ENCODE measurements at places on chromosomes 3 and 15.

- DNase-seq = no peak
Observed at GRCh38 chr3:14016900-14017475, 107.7 kb downstream of the CHCHD4 start.

DNA sequence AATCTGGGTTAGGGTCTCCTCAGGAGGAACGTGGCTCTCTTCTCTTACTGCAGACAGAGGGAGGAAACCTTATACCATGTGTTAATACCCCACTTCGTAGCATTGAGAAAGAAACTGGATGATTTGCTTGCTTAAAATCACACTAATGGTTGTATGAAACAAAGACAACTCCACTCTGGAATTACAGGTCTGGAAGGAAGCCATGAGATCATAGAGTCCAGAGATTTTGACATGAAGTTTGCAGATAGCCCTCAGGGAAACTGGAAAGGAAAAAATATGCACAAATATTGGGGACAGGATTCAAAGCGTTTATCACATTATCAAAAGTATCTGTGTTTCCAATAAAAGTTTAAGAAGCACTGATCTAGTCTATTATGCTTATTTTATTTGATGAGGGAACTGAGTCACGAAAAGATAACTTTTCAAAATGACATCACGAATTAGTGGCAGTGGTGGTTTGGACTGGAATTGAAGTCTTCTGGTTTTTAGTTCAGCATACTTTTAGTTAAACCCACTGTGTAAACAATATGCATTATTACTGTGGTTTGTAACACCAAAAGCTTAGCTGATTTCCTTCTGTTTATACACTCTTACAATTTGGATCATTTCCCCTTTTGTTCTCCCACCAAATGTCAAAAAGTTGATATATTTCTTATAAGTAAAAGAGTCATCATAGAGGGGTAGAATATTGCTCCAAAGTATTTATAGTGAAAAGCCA, 16.8 kb downstream of the FGF7 start:
- no peak for DNase-seq

GRCh38 chr3:147654827-147655226, 245.7 kb downstream of the ZIC1 start:
- DNase-seq = no peak

GRCh38 chr3:22734207-22734606, 468.9 kb upstream of the UBE2E2 start:
- DNase-seq = no peak

- DNase-seq = no peak
Observed at GRCh38 chr3:195693428-195694216, 27.2 kb upstream of the MUC20 start.

GRCh38 chr3:125192190-125193035, 20.1 kb downstream of the SLC12A8 start:
- DNase-seq = no peak

DNA sequence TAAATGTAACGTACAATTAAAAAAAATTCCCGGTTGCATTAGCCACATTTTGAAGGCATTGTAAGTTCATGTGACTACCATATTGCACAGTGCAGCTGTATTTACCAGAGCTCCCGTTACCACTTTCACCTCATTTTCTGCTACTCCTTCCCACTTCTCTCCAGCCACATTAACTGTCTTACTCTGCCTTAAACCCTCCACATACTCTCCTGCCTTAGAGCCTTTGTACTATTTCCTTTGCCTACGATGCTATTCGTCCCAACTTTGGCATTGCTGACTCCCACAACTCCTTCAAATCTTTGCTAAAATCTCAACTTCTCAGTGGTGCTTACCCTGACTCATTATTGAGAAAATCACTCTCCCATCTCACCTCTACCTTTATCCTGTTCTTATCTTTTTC, 115.2 kb downstream of the CADM2 start:
- DNase-seq = no peak

DNA sequence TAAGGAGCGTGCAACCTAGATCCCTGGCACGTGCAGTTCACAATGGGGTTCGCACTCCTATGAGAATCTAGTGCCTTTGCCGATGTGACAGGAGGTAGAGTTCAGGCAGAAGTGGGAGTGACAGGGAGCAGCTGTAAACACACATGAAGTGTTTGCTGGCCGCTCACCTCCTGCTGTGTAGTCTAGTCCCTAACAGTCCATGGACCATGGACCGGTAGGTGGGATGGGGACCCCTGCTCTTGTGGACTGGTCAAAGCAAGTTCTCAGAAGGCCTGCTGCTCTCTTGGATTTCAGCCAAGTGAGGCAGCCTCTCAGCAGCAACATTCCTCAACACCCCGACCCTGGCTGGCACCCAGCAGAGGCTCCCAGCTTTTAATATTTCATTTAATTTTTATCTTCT, 58.2 kb upstream of the SNRPA1 start:
- no peak for DNase-seq

GRCh38 chr3:186182850-186183249, 74.0 kb upstream of the ETV5 start:
- no peak for DNase-seq

- no peak for DNase-seq
Observed at GRCh38 chr3:172140499-172141391, 101.4 kb downstream of the FNDC3B start.

- DNase-seq = no peak
Observed at GRCh38 chr15:89429986-89430385, 66.4 kb downstream of the RHCG start.

DNA sequence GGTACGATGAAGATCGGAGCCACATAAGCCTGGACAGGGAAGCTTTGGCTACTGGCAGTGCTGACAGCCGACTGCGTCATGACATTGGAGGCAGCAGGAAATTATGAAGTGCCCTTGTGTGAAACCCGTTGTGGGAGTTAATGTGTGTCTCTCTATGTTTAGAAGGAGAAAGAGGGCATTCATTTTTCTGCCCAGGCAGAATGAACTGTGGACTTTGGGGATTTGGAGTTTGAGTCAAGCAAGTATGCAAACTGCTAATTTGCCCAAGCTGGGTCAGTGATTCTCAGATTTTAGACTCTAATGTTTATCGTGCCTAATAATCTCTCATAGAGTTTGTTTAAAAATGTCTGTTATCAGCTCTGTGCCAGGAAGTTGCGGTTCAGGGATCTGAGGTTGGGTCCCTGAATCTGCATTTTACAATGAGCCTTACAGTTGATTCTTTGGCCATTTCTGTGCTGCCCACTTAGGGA, 5.6 kb downstream of the CTXND1 start:
- DNase-seq = no peak

DNA sequence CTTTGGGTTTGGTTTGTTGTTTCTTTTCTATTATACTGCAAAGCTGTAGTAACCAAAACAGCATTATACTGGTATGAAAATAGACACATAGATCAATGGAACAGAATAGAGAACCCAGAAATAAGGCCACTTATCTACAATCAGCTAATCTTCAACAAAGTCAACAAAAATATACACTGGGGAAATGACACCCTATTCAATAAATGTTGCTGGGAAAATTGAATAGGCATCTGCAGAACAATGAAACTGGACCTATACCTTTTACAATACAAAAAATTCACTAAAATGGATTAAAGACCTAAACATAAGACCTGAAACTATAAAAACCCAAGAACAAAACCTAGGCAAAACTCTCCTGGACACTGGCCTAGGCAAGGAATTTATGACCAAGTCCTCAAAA, 52.9 kb downstream of the TLNRD1 start:
- no peak for DNase-seq

- DNase-seq = no peak
Observed at GRCh38 chr3:29581311-29581710, 300.4 kb downstream of the RBMS3 start.

DNA sequence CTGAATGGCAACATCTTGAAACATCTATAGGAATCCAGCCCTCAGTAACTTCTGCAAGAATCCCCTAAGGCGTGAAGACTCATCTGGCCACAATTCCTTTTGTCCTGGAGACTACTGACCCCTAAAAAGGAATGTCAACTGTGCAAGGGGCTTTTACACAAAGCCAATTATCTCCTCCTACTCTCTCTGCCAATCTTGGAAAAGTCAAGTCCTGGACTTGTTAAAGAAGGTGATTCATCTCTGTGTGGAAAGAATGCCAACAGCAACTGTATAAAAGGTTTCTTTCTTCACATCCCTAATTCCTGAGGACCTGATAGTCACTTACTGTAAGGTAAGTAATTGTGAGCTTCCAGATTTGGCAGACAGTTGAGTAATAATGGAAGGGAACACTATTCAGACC, 22.3 kb downstream of the THRB start:
- no peak for DNase-seq

DNA sequence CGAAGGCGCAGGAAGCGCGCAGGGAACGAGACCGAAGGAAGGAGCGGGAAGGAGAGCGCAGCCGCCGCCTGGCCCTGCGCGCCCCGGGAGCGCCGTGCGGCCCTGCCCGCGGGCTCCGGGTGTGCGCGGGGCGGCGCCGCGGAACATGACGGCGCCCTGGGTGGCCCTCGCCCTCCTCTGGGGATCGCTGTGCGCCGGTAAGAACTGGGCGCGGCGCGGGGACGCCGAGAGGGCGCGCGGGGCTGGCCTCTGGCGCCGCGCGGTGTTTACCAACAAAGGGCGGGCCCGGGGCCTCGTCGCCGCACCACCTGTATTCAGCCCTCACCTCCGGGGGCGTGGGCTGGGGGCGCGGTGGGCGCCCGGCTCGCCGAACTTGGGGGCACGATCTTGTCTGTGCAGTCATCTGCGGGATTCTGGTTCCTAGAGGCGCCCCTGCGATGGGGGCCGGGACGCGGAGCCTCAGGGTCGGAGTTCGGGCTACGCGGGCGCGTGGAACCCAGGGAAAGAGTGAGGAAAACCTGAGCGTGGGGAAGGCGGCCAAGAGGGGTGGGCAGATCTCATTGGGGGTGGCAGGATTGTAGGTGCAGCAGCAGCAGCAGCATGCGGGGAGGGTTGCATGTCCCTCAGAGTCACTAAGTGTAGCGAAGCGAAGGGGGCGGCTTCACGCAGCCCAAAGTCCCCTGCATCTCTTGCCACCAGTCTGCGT, 641 bp downstream of the ACVR2B start:
- DNase-seq = no peak

DNA sequence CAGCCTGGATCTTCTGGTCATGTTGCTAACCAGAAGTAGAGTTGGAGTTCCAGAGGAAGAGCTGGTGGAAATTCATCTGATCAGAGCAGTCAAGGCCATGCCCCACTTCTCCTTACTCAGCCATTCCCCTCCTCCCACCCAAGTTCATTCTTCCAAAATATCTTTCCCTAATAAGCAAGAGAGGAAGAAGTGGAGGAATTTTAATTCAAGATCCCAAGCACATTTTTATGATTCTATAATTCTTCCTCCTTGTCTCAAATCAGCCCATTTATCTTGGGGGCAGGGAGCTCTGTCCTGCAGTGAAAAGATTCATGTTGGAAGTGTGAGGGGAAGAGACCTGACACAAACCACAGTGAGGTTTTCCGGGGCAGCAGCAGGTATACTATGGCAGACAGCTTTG, 85.0 kb upstream of the GALNT15 start:
- no peak for DNase-seq

GRCh38 chr3:43786102-43786501, 95.4 kb downstream of the ABHD5 start:
- no peak for DNase-seq

GRCh38 chr3:20125897-20126296, 60.1 kb downstream of the SGO1 start:
- DNase-seq = no peak

DNA sequence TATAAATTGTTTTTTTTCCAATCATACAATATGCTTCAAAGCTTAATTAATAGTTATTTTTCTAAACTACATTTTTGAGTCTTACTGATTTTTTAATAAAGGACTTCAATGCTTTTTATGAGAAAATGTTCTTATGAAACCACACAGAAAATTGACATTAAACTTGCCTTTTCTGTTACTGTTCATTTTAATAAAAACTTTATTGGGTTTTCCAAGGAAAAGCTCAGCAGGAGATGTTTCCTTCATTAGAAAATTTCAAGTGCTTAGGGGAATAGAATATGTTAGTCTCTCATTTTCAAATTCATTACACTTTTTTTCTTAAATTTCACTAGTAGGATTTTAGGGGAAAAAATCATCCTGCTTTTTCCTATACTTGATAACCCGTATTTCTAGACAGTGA, 711.4 kb downstream of the DIPK2A start:
- no peak for DNase-seq

- no peak for DNase-seq
Observed at GRCh38 chr15:55084673-55085072, 112.1 kb downstream of the RSL24D1 start.

GRCh38 chr3:124839896-124840295, 47.3 kb downstream of the ITGB5 start:
- no peak for DNase-seq

GRCh38 chr3:177193688-177194268, 3.5 kb downstream of the TBL1XR1 start:
- no peak for DNase-seq

- DNase-seq = no peak
Observed at GRCh38 chr15:99029341-99030144, 22.0 kb upstream of the PGPEP1L start.

DNA sequence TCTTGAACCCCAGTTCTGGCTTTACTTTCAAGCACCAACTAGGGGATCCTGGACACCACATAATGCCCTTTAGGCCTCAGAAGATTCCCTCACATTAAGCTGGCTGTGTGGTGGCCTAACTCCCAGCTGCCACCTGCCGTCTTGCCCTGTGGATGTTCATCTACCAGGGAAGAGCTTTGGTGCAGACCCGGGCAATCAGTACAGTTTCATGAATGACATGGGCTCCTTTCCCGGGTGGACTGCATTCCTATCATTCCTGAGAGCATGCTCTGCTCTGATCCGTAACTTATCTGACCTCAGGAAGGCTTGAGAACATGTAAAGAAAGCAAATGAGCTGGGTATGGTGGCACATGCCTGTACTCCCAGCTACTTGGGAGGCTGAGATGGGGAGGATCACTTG, 50.0 kb upstream of the GSK3B start:
- no peak for DNase-seq

DNA sequence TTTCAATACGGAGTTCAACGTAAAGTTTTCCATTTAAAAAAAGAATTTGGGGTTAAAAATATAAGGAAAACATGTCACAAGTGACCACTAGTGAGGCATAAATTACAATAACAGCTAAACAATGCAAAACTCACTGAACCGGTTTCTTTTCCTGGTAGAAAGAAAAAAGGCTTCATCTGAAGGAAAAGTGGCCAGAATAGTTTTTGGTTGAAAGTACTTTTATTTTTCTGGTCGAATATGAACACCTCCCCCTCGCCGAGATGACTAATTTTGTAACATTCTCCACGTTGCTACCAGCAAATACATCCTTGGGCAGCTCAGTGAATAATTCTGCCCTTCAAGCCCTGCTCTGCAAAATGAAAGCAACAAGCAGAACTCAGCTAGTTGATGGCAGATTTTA, 3.9 kb upstream of the SRGAP3 start:
- no peak for DNase-seq

Measured in stimulated activated CD4-positive, alpha-beta T cell treated with anti-CD3 and anti-CD28 coated beads, Interleukin-2, amount 100 ng/mL, for 4 hours (primary cell).